ENCODE measurements at places on chromosomes 7 and 10.

GRCh38 chr7:4226524-4226882, 455.6 kb upstream of the FOXK1 start:
- no peak for DNase-seq

DNA sequence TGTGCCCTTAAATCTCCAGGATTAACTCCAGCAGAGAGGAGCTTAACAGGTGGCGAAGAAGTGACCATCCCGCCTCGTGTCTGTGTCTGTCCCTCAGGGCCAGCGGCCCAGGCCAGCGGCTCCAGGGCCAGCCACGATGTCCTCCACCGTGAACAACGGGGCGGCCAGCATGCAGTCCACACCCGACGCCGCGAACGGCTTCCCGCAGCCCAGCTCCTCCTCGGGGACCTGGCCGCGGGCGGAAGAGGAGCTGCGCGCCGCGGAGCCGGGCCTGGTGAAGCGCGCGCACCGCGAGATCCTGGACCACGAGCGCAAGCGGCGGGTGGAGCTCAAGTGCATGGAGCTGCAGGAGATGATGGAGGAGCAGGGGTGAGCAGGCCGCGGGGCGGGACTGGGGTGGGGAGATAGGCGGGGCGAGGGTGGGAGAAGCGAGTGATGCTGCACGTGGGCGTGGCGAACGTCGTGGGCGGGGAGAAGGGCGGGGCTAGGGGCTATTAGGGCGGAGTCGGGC, 33.3 kb downstream of the SRRM3 start:
- peak; percentile 11 for DNase-seq

DNA sequence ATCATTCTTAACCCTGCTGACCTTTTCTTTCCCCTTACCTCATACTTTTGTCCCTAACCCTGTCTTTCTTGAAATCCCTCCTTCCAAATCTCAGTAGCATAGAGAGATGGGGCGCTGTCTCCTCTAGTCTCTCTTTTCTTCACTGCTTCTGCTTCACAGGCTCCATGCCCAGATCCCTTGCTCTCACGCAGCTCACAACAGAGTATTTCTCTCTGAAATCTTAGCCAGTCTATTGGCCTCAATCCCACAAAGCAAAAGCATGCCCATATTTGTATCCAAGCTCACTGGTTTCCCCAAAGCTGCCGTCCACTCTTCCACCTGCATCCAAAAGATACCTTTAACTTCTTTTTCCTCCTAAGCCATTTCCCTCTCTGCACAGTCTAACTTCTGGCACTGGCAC, 526.8 kb downstream of the PLXDC2 start:
- no peak for DNase-seq

DNA sequence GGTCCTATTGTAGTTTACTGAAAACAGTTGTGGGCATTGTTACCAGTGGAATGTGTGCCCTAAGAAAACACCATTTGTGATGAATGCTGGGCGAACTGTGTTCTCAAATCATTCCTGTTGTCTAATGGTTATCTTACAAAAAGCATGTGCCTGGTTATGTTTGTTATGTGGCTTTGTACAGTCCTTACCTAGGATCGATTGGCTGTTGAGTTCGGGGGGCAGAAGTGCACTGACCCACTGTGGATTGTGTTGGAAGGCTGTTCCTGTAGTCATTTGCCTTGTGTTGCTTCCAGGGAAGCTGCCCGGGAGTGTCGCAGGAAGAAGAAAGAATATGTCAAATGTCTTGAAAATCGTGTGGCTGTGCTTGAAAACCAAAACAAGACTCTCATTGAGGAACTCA, 84.3 kb downstream of the CREM start:
- DNase-seq, result no peak

DNA sequence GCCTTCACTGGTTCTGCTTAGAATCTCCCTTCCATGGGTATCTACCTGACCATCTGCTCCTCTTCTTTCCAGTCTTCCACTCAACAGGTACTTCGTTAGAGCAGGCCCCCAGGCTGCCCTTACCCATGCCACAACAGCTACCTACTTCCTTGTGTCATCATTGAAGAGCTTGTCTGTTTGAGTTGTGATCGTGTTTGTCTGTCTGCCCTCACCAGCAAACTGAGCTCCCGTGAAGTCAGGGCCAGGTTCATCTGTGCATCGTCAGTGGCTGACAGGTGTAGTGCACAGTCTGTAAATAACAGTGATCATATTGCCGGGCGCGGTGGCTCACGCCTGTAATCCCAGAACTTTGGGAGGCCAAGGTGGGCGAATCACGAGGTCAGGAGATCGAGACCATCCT, 5.0 kb downstream of the NIPSNAP2 start:
- no peak for DNase-seq

- no peak for DNase-seq
Measured at GRCh38 chr10:22230158-22230833, 12.5 kb upstream of the EBLN1 start.

DNA sequence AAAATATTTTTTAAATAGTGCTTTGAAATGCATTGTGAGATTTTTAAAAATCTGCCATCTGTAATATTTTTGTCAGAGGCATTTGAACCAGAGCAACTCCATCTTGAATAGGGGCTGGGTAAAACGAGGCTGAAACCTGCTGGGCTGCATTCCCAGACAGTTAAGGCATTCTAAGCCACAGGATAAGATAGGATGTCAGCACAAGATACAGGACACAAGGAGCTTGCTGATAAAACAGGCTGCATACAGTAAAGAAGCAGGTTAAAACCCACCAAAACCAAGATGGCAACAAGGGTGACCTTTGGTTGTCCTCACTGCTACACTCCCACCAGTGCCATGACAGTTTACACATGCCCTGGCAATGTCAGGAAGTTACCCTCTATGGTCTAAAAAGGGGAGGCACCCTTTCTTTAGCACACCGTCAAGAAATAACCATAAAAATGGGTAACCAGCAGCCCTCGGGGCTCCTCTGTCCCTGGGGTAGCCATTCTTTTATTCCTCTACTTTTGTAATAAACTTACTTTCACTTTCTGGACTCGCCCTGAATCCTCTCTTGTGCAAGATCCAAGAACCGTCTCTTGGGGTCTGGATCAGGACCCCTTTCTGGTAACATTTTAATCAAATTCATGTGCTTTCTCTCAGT, 273.7 kb downstream of the SEMA3D start:
- no peak for DNase-seq

DNA sequence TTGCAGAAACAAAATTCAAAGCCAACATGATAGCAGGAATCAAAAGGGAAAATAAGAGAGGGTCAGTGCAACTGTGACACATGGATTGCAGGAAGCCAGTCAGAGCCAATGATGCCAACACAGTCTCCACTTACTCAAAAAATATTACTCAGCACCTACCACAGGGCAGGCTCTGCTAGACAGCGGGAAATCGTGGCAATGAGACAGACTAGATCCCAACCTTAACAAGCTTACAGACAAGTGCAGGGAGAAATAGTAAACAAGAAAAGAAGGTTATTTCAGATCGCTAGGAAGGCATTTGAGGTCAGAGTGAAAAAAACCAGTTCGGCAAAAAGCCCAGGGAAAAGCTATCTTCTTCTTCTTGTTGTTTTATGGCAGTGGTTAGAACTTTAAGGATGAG, 45.2 kb upstream of the NPFFR1 start:
- no peak for DNase-seq

DNA sequence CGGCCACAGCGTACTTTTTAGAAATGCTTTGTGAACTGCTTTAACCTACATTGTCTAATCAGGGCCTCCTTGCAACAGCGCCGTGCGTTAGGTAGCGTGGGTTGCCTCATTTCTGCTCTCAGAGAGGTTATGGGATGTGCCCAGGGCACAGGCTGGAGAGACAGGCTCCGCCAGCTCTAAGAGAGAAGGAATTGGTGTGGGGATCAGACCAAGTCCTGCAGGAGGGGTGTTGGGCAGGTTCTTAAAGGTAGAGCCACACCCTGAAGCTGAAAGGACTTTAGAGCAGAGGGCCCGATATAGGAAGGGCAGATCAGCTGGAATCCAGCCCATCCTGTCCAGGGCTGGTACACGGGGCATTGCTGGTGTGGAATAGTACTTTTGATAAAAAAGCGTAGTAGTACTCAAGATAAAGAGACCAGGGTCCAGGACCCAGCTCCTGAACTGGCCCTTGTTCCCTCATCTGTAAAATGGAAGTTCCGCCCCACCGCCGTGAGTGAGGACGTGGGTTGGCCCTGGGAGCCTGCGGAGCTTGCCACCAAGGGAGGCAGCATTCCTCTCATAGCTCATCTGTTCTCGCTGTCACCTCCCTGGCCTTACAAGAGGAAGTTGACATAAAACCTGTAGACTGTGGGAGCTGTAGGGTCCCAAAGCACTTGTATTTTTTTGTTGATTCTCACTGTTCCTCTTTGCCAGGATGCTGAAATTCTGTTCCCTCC, 37.2 kb downstream of the TMEM120A start:
- DNase-seq, result no peak

DNA sequence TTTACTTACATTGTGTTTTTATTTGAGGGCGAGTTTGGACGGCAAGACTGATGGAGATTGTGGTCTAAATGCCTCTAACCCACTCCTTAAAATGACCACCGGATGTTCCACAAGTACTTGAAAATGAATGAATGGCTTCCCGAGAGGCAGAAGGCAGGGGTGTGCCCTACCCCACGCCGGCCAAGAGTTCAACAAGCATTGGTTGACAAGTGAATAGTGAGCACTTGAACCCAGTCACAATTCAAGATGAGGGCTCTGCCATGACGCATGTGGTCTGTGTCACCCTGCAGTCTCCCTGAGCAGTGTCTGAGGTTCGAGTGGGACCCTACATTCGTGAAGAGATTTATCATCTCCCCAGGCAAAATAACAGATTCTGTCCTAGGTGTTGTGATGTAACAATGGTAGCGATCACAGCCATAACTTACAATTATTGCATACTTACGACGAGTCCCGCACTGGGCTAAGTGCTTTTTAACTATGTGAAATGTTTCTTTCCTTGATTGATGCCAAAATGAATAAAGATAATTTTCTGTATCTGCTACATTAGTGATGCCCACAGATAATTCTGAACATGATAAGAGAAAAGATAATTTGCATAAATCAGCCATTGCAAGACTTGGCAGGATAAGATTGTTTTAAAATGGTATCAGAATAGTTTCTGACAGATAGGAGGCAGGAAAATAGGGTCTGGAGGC, 305.4 kb downstream of the WDR37 start:
- DNase-seq, result no peak

GRCh38 chr7:120951826-120952225, 1.2 kb downstream of the ING3 start:
- no peak for DNase-seq

DNA sequence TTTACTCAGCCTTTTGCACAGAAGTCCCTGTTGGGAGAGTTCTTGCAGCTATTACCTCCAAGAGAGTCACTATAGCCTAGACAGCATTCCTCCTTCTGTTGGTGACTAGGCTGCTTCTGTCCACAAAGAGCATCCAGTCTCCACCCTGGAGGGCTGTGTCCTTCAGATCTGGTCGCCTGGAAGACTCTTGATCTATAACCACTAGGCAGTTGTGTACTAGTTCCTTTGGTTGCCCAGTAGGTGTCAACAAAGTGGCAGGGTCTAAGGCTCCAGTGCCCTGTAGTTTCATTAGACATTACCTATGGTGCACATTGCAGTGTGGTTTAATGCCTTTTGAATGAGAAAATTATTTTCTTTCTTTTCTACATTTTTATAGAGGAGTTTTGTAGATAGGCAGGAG, 11.3 kb upstream of the AKR1C2 start:
- no peak for DNase-seq

DNA sequence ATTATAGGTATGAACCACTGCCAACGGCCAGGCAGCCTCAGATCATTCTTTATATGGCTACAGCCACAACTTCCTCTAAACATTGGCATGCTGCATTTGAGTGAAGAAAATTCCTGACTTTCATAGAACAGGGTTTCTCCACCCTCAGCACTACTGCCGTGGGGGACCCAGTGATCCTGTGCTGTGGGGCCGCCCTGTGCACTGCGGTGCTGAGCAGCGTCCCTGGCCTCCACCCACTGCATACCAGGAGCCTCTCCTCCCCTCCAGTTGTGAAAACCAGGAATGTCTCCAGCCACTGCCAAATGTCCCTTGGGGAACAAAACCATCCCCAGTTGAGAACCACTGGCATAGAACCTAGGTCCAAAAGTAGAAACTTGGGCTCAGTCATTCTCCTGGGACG, 15.8 kb downstream of the CNPY1 start:
- DNase-seq, result no peak

- DNase-seq, result no peak
Measured at GRCh38 chr7:156002362-156003066, 190.3 kb upstream of the SHH start.

GRCh38 chr10:28754930-28755718, 77.8 kb downstream of the BAMBI start:
- DNase-seq, result no peak
